ENCODE measurements at places on chromosomes 2 and 18. TPM values are rescaled to one million over a fixed set of nuclear protein-coding genes. Genes with fewer than 3 reads are reported as not detected.
A peak's percentile ranks its signal among the peaks of the same experiment; 100 is the strongest.

DNA sequence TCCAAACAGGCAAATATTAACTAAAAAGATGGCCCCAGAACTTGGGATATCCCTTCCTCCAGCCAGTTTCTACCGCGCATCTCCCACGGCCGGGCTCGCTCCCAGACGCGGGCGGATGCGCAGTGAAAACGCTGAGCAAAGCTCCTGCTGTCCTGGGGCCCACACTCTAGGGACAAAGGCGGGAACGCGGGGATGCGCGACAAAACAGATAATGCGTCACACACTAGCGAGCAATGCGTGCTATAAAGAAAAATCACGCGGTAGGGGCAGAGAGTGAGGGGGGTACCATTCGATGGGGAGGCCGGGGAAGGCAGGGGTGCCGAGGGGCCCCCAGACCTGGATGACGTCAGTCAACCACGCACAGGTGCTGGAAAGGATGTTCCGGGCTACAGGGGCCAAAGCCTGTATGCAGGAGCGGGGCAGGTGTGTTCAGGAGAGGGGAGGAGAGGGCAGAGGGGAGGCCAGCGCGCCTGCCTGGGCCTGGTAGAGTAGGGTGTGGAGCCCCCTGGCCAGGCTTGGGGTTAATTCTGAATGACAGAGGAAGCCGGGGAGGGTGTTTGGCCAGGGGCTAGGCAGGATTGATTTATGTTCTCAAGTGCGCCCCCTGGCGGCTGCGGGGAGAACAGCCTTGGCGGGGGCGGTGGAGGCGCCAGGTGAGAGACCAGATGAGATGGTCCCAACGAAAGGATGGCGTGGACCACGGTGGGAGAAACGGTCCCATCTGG lies 14.9 kb upstream of the ITM2C start:
- no peak for DNase-seq

DNA sequence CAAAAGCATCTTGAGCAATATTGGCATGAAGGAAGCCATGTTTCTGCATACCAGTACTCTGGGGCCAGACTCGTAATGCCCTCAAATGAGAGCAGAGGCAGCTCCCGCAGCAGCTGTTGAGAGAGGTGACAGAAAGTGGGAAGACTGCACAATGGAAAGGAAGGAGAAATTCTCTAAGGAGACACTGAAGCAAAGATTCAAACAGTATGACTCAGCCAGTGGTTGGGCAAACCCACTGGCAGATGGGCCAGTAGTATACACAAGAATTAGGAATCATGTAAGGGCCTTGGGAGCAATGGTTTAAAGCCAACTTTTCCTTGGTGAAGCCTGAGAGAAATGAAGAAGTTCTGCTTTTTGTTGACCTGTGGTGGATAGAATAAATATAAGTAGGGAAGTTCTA lies 2092.7 kb upstream of the PIK3C3 start:
- DNase-seq, result no peak

DNA sequence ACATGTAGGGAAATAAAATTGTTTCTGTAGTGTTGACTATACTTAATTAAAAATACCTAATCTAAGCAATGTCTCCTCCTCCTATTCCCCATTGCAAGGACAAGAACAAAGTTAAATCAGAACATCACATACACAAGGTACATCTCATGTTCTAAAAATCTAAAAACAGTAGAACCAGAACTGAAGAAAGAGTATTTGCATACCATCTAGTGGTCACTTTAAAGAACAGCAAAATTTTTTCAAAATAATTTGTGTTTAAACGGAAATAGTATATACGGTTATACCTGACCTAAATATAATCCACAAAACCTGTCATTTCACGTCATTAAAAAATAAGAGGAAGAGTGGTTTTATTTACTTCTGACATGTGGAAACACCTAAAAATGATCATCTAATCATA lies 294.3 kb upstream of the KCNH7 start:
- DNase-seq, result no peak

DNA sequence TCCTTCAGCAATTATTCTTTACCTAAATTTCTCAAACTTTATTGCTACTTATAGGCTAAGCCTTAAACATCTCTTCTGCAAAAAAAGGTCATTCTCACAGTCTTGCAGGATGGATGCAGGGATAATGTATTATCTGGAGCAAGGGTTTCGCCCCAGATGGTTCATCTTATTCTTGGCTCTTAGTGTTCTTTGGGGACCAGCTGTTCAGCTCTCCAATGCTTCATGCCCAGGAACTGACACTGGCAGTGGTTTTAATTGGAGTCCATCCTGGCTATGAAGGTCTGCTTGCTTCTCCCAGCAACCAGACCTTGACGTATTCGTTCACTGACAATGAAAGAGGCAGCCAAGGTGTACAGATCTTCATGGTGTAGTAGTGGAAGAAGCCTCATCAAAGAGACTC lies 331.9 kb downstream of the SLC8A1 start:
- no peak for DNase-seq

DNA sequence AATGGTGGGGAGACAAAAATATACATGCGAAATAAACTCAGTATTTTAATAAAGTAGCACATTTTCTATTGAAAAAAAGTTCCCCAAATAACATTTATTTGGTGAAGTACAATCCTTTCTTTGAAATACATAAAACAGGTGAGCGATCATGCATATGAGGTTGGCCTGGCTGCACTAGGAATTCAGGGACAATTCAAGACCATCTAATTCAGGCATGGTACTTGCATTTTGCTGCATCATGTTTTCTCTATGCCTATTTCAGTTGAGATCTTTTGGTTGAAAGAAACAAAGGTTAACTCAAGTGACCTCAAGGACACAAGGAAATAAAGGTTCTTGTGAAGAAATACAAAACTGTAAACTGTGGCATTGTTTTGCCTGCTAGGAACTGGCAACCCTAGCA lies 19.8 kb upstream of the TAF4B start:
- DNase-seq, result no peak

DNA sequence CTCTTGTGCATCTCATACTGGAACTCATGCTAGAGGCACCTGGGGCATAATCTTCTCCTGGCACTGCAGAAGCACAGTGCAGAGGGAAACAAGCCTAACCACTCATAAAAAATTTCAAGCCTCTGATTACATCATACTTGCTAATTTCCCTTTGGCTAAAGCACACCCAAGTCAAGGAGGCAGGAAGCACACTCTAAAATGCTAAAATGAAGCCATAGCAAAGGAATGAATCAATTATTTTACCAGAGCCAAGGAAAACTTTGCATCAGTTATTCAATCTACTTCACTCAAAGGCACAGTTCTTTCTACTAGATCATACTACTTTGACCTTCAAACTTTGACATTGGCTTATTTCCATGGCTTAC lies 79.6 kb upstream of the SPOPL start:
- no peak for DNase-seq

- DNase-seq, result no peak
These were observed 137.0 kb upstream of the ATP5MC3 start for GRCh38 chr2:175318542-175318941.

GRCh38 chr2:231531883-231532755 lies 1.9 kb upstream of the NMUR1 start:
- DNase-seq, result no peak

DNA sequence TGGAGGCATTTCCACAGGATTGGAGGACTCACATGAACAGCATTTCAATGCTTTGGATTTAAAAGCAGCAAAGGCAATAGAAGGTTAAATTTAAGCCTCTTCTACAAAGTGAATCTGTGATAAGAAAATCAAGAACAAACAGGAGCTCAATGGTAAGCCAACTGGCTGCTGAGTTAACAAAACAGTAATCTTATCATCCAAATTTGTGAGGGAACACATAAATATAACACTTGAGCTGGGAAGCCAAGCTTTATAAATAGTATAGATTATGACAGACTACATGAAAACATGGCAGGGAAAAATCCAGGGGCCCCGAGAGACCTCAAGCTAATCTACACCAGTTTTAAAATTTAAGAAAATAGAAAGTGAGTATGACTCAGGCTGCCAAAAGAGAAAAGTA lies 108.5 kb upstream of the PGAP1 start:
- no peak for DNase-seq

GRCh38 chr2:22557406-22557805 lies 827.6 kb upstream of the KLHL29 start:
- DNase-seq, result no peak

- DNase-seq, result no peak
These were observed 22.0 kb upstream of the MAP4K4 start for GRCh38 chr2:101675512-101675911.

GRCh38 chr18:48446582-48447225 lies 37.5 kb upstream of the ZBTB7C start:
- peak; percentile 68 for DNase-seq

DNA sequence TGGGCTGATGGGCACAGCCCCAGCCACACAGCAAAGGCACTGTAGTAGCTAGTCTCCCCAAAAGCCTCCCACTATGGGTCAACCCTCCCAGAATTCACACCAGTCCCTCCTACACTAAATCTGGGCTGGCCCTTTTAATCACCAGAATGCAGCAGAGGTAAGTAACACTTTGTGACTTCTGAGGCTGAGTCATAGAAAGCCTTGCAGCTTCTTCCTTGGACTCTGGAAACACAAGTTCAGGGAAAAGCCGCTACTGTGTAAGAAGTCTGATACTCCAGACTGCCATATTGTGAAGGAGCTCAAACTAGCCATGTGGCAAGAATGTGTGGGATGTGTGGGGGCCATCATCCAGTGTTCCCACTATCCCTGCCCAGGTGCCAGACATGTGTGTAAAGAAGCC lies 19.0 kb upstream of the SIX2 start:
- DNase-seq, result no peak

- DNase-seq, result no peak
These were observed 53.8 kb upstream of the ALPP start for GRCh38 chr2:232324778-232325177.

DNA sequence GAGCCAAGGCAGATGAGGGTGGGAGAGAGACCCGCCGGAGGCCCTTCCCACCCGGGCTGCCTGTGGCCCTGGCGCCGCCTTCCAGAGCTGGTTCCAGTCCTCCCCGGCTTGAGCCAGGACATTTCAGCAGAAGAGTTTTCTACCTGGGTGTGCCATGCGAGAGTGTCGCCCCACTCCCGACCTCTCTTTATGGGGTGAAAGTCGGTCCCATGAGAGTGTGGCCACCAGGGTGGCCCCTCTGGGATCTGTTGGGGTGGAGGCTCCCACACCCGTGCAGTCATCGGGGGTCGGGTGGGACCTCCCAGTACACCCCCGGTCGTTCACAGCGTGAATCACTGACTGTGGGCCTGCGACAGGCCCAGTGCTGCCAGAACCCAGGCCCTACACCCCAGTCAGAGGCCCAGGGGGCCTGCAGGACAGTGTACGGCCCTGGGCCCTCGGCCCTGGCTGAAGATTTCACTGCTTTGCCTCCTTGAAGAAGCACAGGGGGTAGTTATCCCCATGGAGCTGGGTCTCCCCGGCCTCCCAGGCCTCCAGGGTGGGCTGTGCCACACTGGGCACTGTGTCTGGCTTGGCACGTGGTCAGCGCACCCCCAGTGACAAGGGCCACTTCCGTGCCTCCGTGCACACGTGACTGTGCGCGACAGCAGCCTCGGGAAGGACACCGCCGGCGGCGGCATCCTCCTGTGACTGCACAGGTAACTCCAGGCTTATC lies 5.9 kb downstream of the NFATC1 start:
- DNase-seq, result no peak

GRCh38 chr18:68848242-68848641 lies 50.4 kb downstream of the CCDC102B start:
- DNase-seq, result no peak

DNA sequence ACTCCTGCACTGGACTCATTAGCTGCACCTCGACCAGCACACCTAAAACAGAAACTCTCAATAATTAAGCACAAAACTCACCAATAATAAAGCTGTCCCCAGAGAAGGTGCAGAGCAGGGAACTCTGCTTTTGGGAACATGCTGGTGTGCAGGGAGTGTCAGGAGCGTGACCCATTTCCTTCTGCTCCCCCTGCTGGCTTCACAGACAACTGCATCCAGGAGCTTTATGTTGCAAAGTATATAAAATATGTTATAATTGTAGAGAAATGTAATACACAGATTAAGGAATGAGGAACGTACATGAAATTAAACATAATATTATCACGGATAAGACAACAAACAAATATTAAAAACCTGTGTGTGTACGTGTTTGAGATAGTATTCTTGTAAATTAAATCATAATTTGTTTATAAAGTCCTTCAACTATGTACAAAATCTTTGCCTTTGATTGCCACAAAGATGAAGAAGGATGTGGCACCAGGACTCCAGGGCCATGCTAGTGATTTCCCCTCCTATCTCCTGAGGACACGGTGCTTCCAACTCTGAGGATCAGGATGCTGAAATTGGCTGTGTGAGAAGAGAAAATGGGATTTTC lies 68.6 kb upstream of the MAL start:
- DNase-seq, result peak; percentile 7

DNA sequence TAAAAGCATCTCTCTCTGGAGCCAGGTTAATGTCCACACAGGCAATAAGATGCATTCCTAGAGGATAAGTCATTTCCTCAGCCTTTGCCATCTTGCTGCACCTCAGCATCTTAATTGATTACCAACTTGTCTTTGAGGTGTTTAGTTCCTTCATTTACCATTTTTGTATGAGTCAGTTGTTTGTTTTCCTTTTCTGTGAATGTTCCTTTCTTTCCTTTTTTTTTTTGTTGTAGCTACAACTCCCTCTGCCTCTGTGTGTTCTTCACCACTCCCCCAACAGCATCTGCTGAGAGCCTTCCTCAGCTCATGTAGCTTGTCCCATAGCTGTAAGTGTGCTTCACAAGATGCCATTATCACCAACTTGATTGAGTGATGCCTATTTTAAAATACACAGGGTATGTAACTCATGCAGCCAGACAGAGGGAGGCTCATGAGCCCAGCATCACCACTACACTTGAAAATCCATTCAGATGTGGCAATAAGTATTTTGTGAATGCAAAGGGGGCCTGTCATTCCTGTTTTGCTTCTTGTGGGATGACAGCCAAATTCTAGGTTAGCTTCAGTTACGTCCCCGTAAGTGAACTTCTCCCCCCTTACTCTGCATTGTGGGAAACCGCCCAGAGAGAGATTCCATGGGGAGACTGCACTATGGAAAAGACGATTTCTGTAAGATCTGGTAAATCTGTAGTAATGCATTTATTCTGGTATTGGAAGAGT lies 315.9 kb upstream of the ZEB2 start:
- no peak for DNase-seq

- DNase-seq, result no peak
These were observed 160.8 kb upstream of the CAVIN2 start for GRCh38 chr2:192007581-192008228.

DNA sequence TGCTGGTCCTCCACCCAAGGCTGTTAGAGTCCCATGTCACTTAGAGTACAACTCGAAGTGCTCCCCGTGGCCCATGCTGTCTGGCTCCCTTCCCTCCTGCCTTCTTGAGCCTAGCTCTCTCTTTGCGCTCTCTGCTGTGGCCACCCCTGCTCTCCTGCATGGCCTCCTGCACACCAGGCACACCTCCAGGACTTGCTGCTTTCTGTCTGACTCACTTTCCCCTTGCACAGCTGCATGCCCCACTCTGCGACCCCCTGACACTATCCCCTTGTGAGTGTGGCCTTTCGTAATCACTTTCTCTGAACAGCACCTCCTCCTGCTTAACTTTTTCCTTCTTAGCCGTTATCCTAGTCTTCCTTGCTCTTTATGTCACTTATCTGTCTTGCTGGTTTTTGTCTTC lies 343.6 kb downstream of the TGIF1 start:
- DNase-seq, result no peak

Gene UGT1A1
- polyA plus RNA-seq, result 0.17 TPM

Gene GALR1
- 0.10 TPM for polyA plus RNA-seq

Gene BOK
- polyA plus RNA-seq, result 23.7 TPM

Gene DSG1
- polyA plus RNA-seq, result 0.11 TPM

Gene SERPINB5
- not detected for polyA plus RNA-seq

Gene KIAA2012
- polyA plus RNA-seq, result 0.07 TPM

Gene REG1B
- polyA plus RNA-seq, result not detected

Gene SLC8A1
- 67.8 TPM for polyA plus RNA-seq

Gene FMNL2
- polyA plus RNA-seq, result 108 TPM

Measured in right renal pelvis (tissue), 4 donors.